ENCODE measurements at places on chromosomes 6 and 20.

GRCh38 chr6:53154794-53155193, 6.2 kb upstream of the GCM1 start:
- DNase-seq: no peak

GRCh38 chr20:20802328-20802727, 89.9 kb upstream of the RALGAPA2 start:
- peak; percentile 95 for DNase-seq

GRCh38 chr6:14380901-14381828, 263.6 kb downstream of the CD83 start:
- no peak for DNase-seq

DNA sequence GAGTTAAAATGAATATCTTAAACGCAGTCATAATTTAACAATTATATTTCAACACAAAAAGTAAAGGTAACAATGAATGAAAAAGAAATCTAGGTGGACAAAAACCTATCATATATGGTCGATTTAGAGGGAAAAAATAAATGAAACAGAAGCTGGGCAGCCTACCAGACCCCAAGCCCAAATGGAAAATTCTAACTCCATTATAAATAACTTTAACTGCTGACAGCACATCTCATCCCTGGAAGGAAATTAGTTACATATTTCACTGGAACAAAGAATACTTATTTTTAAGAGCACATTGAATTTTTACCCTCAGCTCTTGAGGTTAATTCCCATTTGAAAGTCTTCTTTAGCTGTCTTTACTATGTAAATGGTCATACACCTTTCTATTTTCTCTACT, 39.1 kb downstream of the COL12A1 start:
- no peak for DNase-seq

GRCh38 chr20:62792182-62792939, 3.9 kb upstream of the MRGBP start:
- DNase-seq: no peak

GRCh38 chr6:152771061-152771687, 20.6 kb downstream of the VIP start:
- DNase-seq: no peak

- no peak for DNase-seq
Measured at GRCh38 chr20:50607850-50608749, 83.2 kb downstream of the RIPOR3 start.

GRCh38 chr6:46581459-46582177, 71.0 kb downstream of the CYP39A1 start:
- DNase-seq: no peak

DNA sequence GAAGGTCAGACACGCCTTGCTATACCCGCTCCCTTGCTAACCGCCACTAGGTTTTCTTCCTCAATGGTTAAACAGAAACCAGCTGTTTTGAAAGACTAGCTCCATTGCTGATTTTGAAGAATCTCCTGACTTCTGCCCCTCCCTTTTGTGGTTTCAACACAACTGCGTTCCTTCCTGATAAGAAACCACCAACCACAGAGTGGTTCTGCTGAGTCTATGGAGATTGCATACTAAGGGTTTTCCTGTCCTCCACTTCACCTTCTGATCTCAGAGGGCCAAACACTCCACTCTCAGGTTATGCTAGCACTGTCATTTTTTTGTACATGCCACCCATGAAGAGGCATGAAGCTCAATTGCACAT, 207.9 kb downstream of the MYLK4 start:
- DNase-seq: no peak

GRCh38 chr6:360349-360748, 31.2 kb upstream of the IRF4 start:
- DNase-seq: no peak

GRCh38 chr6:33854572-33855030, 50.8 kb upstream of the MLN start:
- DNase-seq: no peak

- no peak for DNase-seq
Measured at GRCh38 chr6:30104661-30105060, 8.2 kb downstream of the TRIM31 start.

- DNase-seq: no peak
Measured at GRCh38 chr20:17497821-17498580, 33.2 kb downstream of the BFSP1 start.

DNA sequence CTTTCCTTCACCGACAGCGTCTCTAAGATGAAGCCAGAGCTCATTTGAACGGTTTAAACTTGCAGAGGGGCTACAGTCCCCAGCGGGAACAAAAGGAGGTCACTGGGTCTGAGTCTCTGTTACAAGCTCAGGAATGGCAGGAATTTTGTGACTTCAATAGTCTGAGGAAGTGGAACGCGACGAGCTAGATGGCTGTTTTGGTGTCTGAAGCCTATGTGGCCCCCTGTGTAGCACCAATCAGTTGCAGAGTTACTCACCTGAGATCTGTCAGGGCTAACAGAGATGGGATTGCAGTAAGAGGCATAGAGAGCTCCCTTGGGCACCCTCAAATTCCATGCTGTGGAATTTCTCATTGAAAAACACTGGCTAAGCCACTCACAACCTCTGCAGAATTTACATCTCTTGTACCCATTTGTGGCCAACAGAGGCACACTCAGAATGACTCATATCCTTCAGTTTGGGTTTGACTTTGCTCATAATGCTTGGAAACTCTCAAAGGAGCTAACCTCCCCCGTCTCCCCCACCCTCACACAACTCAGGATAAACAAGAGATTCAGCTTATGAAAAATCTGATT, 7.1 kb upstream of the TCP11 start:
- peak; percentile 42 for DNase-seq

DNA sequence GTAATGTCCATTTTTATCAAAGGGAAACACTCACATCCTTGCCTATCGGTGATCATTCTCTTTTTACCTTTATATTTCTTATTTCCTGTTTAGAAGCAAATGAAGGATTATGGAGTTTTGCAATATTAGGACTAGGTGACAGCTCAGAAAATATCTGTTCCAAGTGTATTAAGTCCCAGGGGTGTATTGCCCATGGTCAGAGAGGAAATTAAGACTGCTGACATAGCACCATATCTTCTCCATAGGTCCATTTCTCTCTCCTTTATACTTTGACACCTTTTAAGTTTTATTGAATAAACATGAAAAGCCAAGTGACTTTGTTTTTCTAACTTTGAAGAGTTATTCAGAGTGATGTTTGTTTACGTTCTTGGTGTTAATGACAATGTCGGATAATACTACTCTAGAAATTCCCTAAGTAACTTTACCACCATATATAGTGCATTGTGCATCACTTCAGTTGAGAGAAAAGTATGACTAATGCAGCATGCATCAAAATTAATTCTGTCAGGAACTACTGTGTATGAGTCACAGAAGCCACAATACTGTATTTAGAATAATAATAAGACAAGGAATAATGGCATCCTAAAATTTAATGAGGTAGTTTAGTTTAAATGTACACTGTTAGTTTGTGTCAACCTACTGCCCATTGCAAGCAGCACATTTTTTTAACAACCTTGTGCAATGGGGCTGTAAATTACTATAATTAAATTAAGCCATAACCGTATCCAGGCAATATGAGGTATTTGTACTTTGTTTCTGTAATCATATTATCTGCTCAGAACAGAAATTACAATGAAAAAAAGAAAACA, 474.4 kb upstream of the RNF217 start:
- peak; percentile 37 for DNase-seq

GRCh38 chr6:156914181-156914580, 137.0 kb downstream of the ARID1B start:
- no peak for DNase-seq

DNA sequence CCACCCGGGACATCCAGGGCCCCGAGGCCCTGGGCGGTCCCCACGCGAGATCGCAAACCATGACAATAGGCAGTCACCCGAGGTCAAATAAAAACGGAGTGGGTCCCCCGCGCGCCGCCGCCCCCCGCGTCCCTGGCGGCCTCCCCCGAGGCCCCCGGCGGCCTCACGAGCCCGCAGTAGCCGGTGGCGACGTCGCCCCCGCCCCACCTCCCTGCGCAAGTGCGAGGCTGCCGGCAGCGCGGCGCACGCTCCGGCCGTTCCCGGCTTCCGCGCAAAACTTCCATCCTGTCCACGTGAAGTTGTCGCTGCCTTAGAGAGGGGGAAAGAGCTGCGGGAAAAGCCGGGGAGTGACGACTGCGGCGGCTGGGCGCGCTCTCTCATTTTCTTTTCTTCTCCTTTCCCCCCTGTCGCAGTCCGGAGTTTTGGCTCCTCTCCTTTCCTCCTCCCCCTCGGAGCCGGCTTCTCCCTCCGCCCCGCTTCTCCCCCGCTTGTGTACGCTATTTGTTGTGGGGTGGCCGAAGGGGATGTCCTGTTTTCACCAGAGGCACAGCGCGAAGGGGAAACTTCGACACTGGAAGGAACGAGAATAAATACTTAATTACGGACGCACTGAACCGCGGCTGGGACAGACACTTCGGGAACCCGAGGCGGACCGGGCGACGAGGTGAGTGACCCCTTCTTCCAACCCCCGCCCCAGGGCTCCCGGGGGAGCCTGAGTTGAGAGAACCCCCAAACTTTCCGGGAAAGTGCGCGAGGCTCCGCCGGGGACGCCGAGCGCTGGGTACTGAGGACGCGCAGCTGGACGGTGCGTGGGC, at the start of gene EYA4:
TSS of gene EYA4 (plus strand) at position 272 of the 815 bp plus-strand sequence. CDS start 33,424 bp downstream, outside the sequence.
- DNase-seq: peak; percentile 11

DNA sequence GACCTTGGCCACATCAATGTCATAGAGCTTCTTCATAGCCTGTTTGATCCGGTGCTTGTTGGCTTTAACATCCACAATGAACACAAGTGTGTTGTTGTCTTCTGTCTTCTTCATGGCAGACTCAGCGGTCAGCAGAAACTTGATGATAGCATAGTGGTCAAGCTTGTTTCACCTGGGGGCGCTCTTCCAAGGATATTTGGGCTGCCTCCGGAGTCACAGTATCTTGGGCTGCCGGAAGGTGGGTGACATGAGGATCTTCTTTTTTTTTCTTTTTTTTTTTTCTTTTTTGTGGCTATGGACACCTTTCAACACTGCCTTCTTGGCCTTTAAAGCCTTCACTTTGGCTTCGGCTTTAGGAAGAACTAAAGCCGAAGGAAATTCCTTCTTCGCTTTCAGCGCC, 244.6 kb downstream of the GJA1 start:
- DNase-seq: no peak

GRCh38 chr20:61875221-61875885, 190.3 kb downstream of the TAF4 start:
- no peak for DNase-seq

DNA sequence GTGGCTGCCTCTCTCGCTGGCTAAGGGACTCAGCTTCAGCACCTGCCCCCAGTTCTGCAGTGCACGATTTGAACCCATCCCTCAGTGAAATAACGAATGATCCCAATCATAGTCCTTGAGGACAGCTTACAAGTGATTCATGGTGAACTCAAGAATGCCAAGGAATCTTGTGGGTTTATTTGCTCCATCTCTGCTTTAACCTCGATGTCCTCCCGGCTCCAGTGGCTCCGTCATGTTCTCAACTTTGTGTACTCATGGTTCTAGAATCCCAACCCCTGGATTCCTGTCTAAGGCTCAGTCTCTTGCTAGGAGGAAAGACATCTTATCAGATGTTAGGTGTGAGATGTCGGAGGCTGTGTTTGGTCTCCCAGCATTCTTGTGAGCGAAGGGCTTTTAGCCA, 29.0 kb upstream of the GTSF1L start:
- DNase-seq: no peak

DNA sequence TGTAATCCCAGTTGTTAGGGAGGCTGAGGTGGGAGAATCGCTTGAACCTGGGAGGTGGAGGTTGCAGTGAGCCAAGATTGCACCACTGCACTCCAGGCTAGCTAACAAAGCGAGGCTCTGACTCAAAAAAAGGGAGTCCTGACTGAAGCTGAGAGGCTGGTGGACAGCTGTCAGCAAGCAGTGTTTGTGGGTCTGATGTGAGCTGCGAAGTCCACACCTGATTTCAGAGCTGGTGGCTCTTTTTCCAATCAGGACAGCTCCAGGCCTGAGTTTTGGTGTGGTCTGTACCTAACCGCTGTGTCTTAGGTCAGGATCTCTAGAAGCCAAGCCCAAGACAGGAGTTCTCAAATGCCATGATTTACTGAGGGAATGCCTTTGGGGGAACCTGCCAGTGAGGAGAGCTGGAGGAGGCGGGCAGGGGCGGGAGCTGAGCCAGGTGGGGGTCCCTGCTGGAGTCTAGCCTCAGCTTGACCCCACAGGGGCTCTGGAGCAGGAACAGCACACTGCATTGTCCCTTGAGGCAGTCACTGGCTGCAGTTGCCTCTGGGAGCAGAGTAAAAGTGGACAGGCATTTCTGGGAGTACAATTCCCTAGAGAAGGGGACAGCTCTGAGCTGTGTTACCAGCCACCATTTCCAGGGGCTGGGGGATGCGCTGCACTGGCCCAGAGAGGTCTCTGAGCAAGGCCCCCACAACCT, 5.0 kb downstream of the GFRA4 start:
- DNase-seq: no peak

DNA sequence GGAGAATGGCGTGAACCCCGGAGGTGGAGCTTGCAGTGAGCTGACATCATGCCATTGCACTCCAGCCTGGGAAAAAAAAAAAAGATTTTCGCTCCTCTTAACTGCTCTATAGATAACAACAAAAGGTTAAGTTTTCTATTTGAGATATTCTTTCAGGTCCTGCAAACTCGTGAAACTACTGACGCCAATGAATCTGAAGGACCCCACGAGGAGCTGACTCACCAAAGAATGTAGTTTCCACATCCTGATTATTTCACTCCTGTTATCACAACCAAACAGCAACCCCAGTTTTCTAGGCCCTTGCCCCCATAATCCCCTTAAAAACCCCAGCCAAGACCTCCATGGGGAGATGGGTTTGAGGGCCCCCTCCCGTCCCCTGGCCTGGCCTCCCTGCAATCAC, 58.7 kb downstream of the OTOR start:
- DNase-seq: no peak

DNA sequence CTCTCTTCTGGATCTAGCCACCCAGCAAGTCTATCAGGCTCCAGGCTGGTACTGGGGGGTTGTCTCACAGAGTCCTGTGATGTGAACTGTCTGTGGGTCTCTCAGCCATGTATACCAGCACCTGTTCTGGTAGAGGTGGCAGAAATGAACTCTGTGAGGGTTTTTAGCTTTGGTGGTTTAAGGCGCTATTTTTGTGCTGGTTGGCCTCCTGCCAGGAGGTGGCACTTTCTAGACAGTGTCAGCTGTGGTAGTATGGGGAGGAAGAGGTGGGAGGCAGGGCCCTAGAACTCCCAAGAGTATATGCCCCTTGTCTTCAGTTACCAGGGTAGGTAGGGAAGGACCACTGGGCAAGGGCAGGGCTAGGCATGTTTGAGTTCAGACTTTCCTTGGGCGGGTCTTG, 75.8 kb downstream of the SNAP91 start:
- DNase-seq: no peak

GRCh38 chr20:47453167-47453782, 48.4 kb upstream of the NCOA3 start:
- DNase-seq: peak; percentile 59

DNA sequence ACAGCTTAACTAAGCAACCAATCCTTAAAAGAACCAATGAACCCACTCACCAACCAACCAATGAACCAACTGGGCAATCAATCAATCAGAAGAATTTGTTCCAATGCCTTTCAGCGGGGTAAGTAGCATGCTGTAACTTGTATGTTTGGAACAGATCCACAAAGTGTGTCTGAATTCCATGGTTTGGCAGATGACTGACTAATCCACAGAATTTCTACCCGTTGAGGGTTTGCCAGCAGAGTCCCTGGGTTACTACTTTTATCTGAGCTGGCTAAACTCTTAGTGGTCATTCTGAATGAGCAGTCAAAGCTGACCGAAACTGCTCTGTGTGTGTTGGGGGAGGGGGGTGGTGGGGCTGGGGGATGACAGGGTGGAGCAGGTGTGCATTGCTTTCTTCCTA, 125.0 kb upstream of the JAG1 start:
- DNase-seq: no peak

GRCh38 chr6:46787871-46788540, 5.2 kb upstream of the MEP1A start:
- no peak for DNase-seq
